Colonic mucosa (tissue), 4 donors: ENCODE measurements at places on chromosomes 11 and 22. TPM values are rescaled to one million over a fixed set of nuclear protein-coding genes. Genes with fewer than 3 reads are reported as not detected.

- H3K27ac ChIP-seq, result no peak overlapping the region
- H3K4me1 ChIP-seq, result no peaks in the 10 kb centered on the region
- no peak overlapping the region for H3K4me3 ChIP-seq
- DNase-seq, result no peak
These were observed 40.5 kb downstream of the TPCN2 start for GRCh38 chr11:69089258-69089657.

GRCh38 chr11:102111787-102112508 lies 1.7 kb downstream of the YAP1 start:
- no peaks in the 10 kb centered on the region for H3K27me3 ChIP-seq
- H3K4me3 ChIP-seq, result peak overlapping the region; percentile 78
- H3K4me1 ChIP-seq, result peaks cover 4% of the 10 kb centered on the region
- no peaks in the 10 kb centered on the region for H3K36me3 ChIP-seq

Gene OR52I1
- total RNA-seq, result not detected

Gene ENTHD1
- total RNA-seq, result not detected
